ENCODE measurements at places on chromosomes 12 and 14.

DNA sequence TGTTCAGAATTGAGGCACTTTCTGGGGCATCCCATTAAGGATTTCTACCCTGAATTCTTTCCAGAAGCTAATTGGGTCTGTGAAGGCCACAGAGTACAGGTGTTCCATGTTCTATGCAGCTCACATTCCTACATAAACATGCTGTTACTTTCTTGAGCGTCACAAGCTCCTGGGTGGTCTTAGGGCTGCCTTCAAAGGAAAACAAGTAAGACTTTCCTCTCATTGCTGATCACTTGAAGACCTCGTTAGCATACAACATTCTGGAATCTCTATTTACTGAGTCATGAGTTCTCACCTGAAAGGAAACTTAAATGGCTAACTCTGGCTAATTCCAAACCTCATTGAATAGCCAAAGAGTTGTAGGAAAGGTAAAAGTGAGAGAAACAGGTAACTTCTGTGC lies 63.0 kb upstream of the HMGA2 start:
- no peak for DNase-seq

GRCh38 chr14:31855262-31855661 lies 221.8 kb upstream of the ARHGAP5 start:
- DNase-seq: no peak

DNA sequence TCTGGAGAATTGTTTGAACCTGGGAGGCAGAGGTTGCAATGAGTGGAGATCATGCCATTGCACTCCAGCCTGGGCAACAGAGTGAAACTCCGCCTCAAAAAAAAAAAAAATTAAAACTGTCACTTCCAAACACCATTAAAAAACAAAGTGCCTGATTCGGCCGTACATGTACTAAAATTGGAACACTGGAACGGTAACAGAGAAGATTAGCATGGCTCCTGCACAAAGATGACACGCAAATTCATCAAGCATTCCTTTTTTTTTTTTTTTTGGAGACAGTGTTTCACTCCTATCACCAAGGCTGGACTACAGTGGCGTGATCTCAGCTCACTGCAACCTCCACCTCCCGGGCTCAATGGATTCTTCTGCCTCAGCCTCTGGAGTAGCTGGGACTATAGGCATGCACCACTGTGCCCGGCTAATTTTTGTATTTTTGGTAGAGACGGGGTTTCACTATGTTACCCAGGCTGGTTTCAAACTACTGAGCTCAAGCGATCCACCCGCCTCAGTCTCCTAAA lies 40.2 kb upstream of the SINHCAF start:
- DNase-seq: no peak

DNA sequence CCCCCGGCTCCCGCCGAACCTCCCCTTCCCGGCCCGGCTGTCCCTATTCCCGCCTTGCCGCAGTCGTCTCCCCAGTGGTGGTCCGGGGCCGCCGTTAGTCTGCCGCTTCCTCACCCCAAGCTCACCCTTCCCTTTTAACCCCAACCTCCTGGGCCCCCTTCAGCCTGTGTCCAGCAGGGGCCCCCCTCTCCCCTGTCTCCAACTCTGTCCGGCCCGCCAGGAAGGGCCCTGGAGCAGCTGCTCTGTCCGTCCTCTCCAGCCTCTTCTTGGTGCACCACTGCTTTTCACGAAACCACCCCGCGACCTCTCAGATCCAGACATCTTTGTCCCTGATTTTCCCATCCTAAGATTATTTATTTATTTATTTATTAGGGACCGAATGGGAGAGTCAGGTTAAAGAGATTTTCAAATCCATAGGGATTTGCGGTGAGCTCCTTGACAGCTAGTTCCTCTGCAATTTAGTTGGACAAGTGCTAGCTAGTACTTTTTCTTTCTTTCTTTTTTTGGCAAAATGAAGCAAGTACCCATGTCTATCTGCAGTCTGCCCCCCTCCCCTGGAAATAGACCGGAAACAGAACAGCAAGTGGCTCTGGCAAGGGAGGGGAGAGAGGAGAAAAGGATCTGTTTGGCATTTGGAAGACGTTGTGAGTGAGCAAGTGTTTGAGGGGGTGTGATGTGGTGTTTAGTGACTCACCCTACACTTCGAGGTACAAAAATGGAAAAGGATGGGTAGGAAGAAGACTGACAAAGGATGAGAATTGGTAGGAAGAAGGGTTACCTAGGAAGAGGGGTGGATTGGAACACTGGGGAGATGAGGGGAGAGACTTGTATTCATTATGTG lies 632 bp downstream of the UBR7 start:
- DNase-seq: peak; percentile 65
